ENCODE measurements at places on chromosomes 5 and 9.
A peak's percentile ranks its signal among the peaks of the same experiment; 100 is the strongest.

DNA sequence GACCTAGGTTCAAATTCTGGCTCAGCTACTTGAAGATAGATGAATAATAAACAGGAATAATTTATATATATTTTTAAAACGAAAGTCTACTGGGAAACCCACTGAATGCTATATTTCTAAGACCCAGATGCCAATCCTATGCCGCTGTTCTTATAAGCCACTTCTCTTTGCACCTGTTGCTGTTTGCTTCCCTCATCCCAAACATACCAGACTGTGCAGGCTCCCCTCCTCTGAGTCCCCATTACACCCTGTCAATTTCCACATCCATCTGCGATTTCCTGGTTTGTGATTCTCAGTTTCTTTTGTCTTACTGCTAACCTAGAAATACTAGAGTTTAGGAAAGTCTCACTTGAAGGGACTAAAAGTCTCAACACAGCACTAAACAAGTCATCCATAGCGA, 92.8 kb upstream of the CAST start:
- no peak for DNase-seq

DNA sequence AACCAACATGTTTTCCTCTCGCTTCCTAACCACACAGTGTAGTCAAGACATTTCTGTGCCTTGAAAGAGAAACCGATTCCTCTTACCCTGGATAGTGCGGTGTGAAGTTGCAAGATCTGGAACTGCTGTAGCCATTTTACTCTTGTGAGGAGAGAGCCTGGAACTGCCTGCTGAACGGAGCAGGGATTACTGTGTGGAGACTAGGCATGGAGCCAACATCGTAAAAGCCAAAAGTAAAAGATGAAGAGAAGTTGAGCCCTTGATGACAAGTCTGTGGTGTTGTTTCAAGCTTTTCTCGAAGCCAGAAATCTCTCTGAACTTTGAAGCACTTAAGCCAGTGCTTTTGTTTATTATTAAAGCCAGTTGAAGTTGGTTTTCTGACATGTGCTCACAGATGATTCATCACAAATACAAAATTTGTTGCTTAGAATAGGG, 110.1 kb upstream of the GRIN3A start:
- DNase-seq = no peak

GRCh38 chr5:160357861-160358411, 12.5 kb downstream of the C1QTNF2 start:
- DNase-seq = no peak

GRCh38 chr5:1874348-1874747, 8.4 kb downstream of the IRX4 start:
- no peak for DNase-seq

DNA sequence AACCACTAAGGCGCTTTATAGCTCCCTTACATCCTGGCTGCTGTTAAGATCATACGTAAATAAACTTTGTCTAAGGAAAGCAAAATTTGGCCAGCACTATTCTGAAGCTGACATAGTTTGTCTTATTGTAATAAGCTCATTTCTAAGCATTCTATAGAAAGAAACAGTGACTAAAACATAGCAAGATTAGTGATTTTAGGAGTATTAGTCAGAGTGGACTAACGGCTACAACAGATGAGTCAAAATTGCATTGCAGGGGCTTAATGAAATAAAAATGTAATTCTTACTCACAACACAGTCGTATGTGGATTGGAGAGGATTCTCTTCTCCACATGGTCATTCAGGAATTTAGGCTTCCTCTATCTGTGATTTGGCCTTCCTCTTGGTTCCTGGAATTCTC, 347.6 kb downstream of the GADD45G start:
- no peak for DNase-seq

- no peak for DNase-seq
Observed at GRCh38 chr5:158976035-158976434, 123.7 kb downstream of the EBF1 start.

GRCh38 chr5:113202287-113202686, 225.7 kb downstream of the DCP2 start:
- no peak for DNase-seq

- DNase-seq = no peak
Observed at GRCh38 chr5:65825408-65826328, 100.7 kb upstream of the ERBIN start.

GRCh38 chr5:175059687-175060211, 335.4 kb downstream of the MSX2 start:
- DNase-seq = peak; percentile 63

DNA sequence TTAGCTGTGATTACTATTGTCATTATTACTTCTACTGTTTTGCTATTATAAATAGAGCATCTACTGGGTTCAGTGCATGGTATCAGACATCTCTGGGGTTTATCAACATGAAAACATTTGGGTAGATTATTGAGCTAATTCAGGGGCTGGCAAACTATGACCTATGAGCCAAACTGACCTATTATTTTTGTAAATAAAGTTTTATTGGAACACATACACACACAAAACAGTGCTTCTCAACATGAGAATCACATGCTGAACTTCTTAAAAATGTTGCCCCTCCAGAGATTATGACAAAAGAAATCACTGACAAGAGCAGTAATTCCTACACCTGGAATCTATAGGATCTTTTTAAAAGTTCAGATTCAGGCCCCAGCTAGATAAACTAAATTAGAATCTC, 30.4 kb downstream of the SLC31A2 start:
- DNase-seq = no peak

DNA sequence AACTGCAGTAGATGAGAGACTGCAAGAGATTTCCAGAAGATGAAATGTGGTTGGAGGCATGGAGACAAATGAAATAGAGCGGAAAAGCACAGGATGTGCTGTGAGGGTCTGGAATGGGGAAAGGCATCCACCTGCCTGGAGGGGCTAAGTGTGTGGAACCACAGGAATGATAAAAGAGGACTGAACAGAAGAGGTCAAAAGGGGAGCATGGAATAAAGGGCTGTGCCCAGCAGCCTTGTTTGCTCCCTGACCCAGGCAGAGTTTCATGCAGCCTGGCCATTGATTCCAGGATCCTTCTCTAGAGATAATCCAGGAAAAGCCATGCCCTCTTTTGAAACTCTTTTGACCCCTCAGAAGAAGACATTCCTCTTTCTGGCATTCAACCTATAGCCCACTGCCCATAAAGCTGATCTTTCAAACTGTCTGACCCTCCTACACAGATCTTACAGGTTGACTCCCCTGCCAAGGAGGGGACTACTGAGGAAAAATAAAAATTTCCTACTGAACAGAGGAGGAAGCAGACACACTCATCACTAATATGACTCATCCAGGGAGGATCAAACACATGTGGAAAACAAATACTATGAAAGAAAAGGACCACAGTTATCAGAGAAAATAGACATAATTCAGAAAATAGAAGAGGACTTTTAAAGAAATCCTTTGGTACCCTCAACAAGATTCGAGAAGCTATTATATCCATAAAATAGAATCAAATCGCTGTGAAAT, 273.5 kb upstream of the PCSK5 start:
- no peak for DNase-seq

- DNase-seq = no peak
Observed at GRCh38 chr5:172380987-172381643, 73.2 kb downstream of the SH3PXD2B start.

- no peak for DNase-seq
Observed at GRCh38 chr5:152864447-152864846, 459.4 kb upstream of the NMUR2 start.

DNA sequence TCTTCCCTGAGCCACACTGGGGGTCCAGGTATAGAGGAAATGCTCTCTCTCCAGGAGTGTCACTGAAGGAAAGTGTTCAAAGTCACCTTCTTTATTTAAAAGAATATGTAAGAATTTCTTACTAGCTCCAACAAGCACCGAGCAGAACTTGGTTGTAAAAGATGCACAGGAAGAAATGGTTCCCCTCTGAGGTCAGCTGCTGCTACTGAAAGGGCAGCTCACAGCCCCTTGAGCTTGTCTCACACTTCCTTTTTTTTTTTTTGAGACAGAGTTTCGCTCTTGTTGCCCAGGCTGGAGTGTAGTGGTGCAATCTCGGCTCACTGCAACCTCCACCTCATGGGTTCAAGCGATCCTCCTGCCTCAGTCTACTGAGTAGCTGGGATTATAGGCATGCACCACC, 77.2 kb downstream of the PRRT1B start:
- no peak for DNase-seq

GRCh38 chr5:76836585-76836984, 13.2 kb upstream of the S100Z start:
- no peak for DNase-seq

- no peak for DNase-seq
Observed at GRCh38 chr5:110476164-110476563, 250.3 kb downstream of the TMEM232 start.

GRCh38 chr5:112121258-112121657, 297.8 kb downstream of the EPB41L4A start:
- no peak for DNase-seq

DNA sequence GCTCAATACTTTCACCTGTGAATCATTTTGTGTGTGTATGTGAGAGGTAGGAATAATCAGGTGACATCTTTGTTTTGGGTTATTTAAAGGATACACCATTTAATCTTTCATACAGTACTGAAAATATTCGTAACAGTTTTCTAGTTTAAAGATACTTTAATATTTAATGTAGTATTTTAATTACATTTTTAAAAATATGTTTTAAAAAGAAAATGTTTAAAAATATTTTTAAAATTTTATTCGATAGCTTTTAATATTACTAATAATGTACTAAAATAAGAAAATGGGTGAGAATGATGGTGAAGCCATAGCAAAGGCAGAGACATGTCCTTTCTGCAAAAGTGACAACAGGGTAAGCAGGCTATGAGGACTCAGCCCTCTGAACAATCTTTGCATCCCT, 56.3 kb upstream of the MEF2C start:
- DNase-seq = no peak

GRCh38 chr5:131163276-131164119, 1.6 kb downstream of the HINT1 start:
- DNase-seq = no peak

DNA sequence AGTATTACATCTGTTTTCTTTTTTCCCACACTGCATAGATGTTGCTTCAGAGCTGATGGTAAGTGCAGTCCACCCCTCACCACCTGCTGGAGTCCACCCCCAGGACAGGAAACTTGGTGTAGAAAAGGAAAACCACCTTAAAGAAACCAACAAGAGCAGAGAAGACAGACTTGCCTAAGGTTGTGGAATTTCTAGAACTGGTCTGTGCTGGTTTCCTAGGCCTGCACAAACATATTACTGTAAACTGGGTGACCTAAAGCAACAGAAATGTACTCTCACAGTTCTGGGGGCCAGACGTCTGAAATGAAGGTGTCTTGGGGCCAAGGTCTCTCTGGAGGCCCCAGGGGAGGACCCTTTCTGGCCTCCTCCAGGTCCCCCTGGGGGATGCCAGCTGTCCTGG, 293.4 kb upstream of the IRX1 start:
- DNase-seq = no peak

DNA sequence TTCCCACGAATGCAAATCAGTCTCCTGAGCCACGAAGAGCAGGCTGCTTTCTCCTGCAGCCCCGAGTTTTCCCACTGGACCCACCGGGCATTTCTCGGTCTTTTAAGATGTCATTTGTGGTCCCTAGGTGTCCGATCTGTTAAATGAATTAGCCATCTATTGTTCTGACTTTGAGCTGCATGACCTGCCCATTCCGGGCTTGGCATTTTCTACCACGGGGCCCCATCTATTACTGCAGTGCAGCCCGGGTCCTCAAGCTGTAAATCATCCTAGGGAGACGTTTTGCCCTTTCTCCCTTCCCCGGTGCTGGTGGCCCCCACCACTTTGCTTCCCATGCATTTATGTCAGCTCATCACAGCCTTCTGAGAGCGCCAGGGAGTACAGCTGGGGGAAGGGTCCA, 405.4 kb downstream of the IRX1 start:
- no peak for DNase-seq

DNA sequence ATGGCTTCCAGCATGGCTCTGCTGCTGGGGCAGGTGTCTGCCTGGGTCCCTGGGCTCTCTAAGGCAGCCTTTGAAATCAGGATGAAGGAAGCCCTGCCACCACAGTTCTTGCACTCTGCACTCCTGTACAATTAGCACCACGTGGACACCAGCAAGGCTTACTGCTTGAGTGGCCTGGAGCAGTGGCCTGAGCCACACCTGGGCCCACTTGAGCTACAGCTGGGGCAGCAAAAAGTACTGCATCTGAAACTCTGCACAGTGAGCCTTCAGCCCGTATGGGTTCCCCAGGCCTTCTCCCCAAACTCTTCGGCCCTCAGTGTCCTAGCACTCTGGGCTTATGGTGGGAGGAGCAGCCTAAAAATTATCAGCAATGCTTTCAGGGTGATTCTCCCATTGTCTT, 8.0 kb upstream of the INIP start:
- no peak for DNase-seq

- no peak for DNase-seq
Observed at GRCh38 chr9:5841771-5842573, 9.1 kb upstream of the ERMP1 start.

- DNase-seq = no peak
Observed at GRCh38 chr5:56616454-56617160, 198.7 kb upstream of the MAP3K1 start.

GRCh38 chr5:154683101-154683880, 71.9 kb upstream of the LARP1 start:
- no peak for DNase-seq

- no peak for DNase-seq
Observed at GRCh38 chr9:5608298-5609225, 20.3 kb upstream of the RIC1 start.

DNA sequence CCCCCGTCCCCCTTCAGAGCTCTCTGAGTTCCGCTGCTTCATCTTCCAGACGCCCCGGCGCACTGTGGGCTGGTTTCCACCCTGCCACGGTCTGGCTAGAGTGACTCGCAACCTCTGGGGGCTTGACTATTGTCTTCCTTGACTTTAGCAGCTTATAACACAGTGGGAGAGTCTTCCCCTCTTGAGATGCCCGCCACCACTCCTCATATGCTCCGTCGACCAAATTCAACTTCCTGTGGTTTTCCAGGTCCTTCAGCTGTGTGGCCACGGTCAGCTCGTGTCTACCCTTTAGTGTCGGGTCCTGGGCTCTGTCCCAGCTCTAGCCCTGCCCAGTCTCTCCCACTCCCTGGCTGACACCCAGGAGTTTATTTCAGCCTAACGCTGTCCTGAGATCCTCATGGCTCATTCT, 28.2 kb upstream of the NCS1 start:
- DNase-seq = no peak

DNA sequence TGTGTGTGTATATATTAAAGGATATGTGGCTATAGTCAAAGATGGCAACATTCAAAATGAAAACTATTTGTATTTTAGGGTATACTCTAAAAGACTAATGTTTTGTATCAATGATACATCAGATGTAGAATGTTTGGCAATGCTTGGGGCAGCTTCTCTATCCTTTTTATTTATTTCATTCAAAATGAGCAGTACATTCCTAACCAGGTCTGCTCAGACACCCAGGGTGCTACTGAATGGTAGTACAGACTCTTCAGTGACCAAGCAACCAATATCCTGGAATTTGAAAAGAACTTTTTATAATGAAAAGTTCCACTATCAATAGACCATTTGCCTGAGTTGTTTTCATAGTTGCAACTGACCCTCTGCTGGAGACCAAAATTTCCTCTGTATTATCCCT, 23.9 kb downstream of the MEGF9 start:
- no peak for DNase-seq

- DNase-seq = no peak
Observed at GRCh38 chr9:89797255-89797654, 192.4 kb downstream of the GADD45G start.

- no peak for DNase-seq
Observed at GRCh38 chr5:36685631-36686288, 79.4 kb downstream of the SLC1A3 start.

GRCh38 chr9:134306636-134307600, 19.3 kb upstream of the RXRA start:
- DNase-seq = no peak

All from neural crest cell (in vitro differentiated cells).